ENCODE measurements at places on chromosomes 7 and 10.

- no peak for DNase-seq
Measured at GRCh38 chr7:114628362-114628761, 213.7 kb downstream of the FOXP2 start.

- no peak for DNase-seq
Measured at GRCh38 chr10:51696251-51696650, 3.1 kb downstream of the CSTF2T start.

- DNase-seq, result no peak
Measured at GRCh38 chr7:96837593-96837992, 127.9 kb upstream of the SEM1 start.

- DNase-seq, result no peak
Measured at GRCh38 chr7:30159698-30160143, 24.9 kb downstream of the MTURN start.

GRCh38 chr7:94621120-94621519 is 34.8 kb downstream of the SGCE start:
- DNase-seq, result no peak

Measured in stimulated activated CD4-positive, alpha-beta T cell treated with anti-CD3 and anti-CD28 coated beads, Interleukin-12 subunit alpha, Interleukin-12 subunit beta, amount 100 ng/mL, for 4 hours (primary cell).